ENCODE measurements at places on chromosomes 13 and 19. TPM values are rescaled to one million over a fixed set of nuclear protein-coding genes. Genes with fewer than 3 reads are reported as not detected.

DNA sequence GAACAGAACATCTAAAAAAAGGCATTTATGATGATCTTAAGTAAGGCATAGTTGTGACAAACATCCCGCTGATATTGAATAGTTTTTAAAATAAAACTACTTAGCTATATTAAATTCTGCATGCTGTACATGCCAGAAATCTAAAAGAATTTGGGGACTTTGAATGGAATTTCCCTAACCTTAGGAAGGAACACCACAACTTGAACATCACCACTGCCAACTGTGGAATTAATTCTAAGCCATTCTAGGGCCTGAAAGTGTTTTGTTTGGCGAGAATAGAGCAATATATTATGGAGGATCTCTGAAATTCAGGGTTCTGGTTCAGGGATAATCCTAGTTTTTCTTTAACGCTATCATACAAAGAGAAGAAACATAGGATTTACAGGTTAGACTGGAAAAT is 17.8 kb upstream of the LATS2 start:
- DNase-seq: no peak

DNA sequence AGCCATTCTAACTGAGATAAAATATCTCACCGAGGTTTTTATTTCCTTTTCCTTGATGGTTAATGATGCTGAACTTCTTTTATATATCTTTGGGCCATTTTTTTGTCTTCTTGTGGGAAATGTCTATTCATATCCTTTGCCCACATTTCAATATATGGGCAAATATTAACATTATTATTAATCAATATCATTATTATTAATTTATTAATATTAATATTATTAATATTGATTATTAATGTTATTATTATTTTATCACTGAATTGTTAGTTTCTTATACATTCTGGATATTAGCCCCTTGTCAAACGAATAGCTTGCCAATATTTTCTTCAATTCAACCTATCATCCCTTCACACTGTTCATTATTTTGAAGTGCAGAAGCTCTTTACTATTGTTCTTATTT is 2203.6 kb downstream of the PCDH9 start:
- DNase-seq: no peak

DNA sequence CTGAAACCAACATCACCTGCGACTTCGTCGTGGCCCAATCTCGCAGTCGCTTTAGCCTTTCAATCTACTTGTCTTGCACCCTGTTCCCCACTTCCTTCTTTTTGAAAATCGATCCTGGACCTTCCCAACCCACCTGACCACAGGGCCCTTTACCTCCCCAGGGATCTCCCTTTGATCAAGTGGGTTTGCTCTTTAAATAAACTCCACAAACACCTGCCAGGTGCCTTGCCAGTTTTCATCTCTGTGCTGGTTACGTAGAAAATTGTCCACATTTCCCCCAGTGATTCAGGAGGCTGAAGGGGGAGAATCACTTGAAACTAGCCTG is 14.5 kb upstream of the RAB20 start:
- DNase-seq: no peak

Gene BABAM1
- total RNA-seq: 101 TPM

GRCh38 chr13:106172176-106172905 is 363.1 kb downstream of the EFNB2 start:
- no peak for DNase-seq

- DNase-seq: no peak
Measured at GRCh38 chr19:30231408-30232318, 140.5 kb upstream of the ZNF536 start.

Gene TLE6
- total RNA-seq: not detected

GRCh38 chr13:29497137-29497654 is 98.3 kb downstream of the SLC7A1 start:
- DNase-seq: no peak

Gene MEX3D
- 4.5 TPM for total RNA-seq

DNA sequence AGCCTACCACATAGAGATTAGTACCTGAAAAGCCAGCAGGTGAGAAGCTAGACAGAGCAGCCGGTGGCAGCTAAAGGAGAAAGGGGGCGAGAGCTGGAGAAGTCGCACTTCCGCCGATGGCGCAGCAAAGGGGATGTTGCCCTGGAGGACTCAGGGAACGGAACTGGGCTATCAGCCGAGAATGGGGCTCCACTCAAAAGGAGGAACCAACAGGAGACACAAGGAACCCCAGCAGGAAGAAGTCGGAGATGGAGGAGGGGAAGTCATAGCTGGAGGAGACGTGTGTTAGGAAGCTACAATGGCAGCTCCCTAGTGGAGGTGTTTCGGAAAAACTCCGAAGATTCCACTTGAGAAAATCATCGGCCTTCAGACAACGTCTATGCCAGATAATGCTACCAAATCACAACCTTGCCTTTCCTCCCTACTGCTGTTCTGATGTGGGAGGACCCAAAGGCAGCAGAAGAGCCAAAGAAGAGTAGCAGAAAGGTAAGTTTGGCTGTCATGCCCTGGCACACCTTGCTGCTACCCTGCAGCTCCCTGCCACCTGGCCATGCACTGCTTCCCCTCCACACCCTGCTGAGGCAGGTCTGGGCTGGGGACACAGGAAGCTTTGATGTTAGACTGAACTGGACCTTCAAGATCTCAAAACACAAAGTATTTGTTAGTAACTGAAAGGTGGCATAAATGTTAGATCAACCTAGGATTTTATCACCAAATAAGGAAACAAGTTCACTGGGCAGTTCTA is 127.9 kb downstream of the DLEU7 start:
- DNase-seq: no peak

DNA sequence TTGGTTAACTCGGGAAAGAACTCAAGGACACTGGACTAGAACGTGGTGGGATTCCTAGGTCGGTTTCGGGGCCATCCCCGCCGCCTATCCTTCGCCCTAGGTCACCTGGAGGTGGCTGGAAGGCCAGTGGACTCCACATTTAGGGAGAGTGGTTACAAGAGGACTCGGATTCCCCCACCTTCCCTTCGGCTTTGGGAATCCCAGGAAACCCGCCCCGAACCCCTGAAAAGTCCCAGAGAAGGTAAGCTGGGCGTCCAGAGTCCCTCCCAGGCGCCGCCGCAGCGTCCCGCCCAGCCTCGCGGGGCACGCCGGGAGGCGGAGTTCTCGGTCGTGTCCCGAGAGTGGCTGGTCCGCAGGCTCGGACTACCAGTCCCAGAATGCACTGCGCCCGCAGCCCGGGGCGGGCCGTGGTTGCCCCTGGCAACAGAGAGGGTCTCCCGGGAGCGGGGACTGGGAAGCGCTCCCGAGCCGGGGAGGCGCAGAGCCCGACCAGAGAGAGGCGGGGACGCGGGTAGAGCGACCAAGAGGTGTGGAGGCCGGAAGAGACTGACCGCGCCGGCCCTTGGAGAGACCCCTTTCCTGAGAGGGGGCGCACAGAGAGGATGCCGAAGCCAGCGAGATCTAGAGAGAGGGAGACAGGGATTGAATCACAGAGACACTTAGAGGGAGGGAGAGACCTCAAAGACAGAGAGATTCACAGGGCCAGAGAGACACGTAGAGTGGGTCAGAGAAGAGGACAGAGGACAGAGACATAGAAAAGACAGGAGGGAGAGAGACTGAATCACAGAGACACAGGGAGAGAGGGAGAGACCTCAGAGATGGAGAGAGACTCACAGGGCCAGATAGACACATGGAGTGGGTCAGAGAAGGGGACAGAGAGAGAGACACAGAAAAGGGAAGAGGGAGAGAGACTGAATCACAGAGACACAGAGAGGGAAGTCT is 2.6 kb upstream of the PRKCG start:
- peak; percentile 73 for DNase-seq

GRCh38 chr13:19737844-19738557 is 44.7 kb downstream of the PSPC1 start:
- DNase-seq: no peak

DNA sequence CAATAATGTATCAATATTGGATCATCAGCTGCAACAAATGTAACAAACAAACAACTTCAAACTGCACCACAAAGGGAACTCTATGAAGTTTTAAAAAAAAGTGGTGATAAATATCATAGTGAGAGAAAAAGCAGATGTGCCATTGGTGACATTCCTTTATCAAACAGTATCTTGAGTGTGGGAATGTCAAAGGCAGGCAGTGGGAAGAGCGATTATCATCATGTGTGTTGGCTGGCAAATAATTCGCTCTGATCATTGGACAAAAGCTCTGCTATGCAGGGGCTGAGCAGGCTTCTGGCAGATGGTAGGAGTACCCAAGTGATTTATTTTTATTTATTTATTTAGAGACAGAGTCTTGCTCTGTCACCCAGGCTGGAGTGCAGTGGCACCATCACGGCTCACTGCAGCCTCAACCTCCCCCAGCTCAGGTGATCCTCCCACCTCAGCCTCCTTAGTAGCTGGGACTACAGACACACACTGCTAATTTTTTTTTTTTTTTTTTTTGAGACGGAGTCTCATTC is 55.9 kb upstream of the RANBP3 start:
- no peak for DNase-seq

Gene PSG6
- total RNA-seq: not detected

DNA sequence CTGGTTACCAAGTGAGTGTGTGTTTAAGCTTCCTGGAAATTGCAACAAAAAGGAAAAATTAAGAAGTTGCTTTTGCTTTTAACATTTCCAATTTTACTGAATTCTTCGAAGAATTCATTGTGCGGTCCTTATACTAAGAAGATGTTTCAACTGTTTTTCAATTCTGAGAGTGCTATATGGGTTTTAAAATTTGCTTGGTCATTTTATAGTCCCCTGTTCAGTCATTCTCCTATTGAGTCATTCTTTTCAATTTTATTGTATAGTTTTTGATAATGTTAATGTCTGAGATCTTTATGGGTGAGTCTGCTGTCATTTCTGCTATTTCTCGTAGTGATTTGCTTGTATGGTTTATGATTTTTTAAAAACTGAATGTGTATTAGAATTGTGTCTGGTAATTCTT is 26.5 kb downstream of the UBA2 start:
- DNase-seq: no peak

Gene SMIM44
- total RNA-seq: not detected

- no peak for DNase-seq
Measured at GRCh38 chr19:32865326-32865725, 4.2 kb downstream of the SLC7A9 start.

GRCh38 chr19:35327642-35328041 is 1.3 kb upstream of the CD22 start:
- DNase-seq: no peak

All from CD4-positive, alpha-beta memory T cell (primary cell).